CD8-positive, alpha-beta T cell (primary cell): ENCODE measurements at places on chromosomes 4 and X.

DNA sequence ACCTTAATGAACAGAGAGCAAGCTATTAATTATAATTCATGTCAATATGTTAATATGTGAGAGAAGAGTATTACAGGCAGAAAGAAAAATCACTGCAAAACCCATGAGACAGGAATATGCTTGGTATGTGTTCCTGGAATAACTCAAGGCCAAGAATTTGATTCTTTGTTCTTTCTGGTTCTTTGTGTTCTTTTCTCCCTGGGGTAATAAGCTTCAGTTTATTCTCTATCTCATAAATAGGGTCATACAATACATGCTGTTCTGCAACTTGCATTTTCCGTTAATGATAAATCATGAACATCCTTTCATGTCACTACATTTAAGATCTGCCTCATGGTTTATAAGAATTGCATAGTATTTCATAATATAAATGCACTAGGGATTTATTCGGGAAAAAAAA lies 16.8 kb upstream of the THOC2 start:
- DNase-seq = no peak

DNA sequence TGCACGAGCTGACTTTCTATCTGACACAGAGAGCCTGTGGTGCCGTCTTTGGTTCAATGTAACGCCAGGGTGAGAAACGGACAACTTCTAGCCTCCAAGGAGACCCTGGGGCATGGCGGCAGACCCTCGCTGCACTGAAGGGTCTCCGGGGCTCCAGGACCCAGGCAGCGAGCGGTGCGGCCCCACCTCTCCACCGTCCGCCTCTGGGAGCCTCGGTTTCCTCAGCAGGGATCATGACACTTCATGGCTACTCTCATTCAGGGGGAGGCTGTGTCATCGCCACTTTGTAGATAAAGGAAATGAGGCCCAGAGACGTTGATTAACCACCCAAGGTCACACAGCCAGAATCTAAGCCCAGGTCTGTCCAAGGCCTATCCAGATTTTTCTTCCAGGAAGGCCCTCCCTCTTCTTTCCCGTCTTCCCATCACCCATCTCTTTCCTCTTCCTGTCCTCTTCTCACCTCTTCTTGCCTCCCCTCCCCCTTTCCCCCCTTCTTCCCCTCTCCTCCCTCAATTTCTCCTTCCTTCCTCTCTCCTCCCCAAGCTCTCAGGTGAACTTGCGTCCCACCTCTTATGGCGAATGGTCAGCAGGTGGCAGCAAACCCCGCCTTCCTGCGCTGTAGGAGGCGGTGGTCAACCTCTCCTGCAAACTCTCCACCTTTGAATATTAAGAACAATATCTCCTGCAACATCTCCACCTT lies 69.3 kb upstream of the HMX1 start:
- no peak for DNase-seq

GRCh38 chr4:6608758-6609414 lies 31.6 kb upstream of the MRFAP1 start:
- DNase-seq = no peak

- DNase-seq = no peak
Measured at GRCh38 chrX:150929058-150929457, 30.6 kb upstream of the CD99L2 start.

DNA sequence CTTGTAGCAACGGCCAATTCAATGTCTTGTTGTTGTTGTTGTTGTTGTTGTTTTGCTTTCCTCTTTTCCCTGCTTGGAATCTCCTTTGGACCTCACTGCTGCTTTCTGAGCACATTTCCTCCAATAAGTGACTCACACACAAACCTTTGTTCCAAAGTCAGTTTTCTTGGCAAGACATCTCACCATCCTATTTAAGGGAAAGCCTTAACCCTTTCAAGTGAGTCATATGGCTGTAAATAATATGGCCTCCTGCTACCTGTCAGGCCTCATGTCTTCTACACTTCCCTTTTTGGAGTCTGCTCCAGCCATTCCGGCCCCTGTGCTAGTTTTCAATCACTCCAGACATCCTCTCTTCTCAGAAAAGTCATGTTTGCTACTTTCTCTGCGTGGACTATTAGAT lies 79.5 kb upstream of the MAGEB10 start:
- no peak for DNase-seq

GRCh38 chr4:66565801-66566200 lies 895.5 kb upstream of the EPHA5 start:
- DNase-seq = no peak

GRCh38 chr4:165994701-165995100 lies 121.7 kb downstream of the TLL1 start:
- DNase-seq = no peak

DNA sequence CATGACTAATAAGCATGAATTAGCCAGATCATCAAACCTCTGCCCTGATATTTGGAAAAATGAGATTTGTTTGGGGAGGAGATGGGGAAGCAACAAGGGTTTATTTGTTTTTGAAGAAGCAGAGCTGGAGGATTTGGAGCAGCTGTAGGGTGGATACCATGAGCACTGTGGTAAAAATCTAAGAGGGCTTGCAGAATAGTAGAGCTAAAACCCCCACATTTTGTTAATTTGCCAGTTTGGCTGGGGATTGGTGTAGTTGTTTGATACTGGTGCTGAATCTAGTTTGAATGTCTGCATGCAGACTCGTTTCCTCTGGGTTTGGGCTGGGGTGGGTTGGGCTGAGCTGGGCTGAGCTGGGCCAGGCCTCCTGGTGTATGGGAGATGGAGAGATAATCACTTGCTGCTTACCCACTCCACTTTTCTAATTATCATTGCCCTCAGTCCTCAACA lies 43.7 kb downstream of the SMAD1 start:
- no peak for DNase-seq

GRCh38 chrX:155001873-155002272 lies 20.6 kb downstream of the F8 start:
- DNase-seq = no peak

GRCh38 chr4:33959519-33959918 lies 2284.8 kb downstream of the ARAP2 start:
- DNase-seq = no peak

DNA sequence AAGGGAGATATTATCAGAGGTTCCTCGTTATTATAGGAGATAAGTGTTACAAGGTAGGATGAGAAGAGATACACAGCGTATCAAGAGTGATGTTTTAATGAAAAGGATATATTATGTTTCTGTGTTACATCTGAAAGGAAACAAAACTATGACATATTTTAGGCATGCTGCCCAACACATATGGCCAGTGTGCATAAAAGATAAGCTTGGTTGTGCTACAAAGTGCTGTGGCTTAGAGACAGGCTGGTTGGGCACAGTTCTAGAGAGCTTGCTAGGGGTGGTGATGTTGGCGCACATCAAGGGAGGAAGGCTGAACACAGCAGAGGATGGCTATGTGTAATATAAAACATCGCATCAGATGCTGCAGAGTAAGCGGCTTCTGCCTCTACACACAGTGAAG lies 42.4 kb downstream of the TRAM1L1 start:
- DNase-seq = no peak

DNA sequence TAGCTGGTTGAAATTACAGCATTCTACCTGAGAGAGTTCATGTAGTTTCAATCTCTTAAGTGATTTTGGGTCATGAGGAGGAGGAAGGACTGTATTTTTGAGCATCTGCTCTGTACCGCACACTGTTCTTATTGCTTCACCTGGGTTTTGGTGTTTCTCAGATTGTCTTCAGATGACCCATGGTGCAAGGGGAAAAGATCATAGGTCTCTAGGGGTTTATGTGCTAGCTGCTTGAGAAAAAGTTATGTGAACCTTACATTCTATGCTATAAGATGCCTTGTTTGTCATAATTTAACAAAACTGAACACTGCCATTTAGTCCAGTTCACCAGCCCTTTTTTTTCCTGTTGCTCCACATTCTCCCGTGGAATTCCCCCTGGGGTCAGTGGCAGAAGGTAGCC lies 60.4 kb downstream of the PDK3 start:
- DNase-seq = no peak

DNA sequence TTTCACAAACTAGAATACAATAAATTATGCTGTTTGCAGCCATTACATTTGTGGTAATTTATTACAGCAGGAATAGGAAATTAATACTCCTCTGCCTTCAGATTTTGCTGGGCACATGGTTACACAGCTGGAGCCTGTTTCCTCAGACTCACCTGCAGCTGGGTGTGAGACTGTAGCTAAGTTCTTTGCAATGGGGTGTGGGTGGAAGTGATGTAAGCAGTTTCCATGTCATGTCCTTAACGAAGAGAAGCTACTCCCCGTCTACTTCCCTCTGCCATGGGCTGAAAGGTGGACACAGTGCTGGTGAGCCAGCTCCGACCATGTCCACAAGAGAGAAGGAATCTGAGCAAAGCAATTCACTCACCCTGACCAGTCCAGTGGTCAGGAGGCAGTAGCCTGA lies 18.2 kb downstream of the SH3KBP1 start:
- DNase-seq = no peak

DNA sequence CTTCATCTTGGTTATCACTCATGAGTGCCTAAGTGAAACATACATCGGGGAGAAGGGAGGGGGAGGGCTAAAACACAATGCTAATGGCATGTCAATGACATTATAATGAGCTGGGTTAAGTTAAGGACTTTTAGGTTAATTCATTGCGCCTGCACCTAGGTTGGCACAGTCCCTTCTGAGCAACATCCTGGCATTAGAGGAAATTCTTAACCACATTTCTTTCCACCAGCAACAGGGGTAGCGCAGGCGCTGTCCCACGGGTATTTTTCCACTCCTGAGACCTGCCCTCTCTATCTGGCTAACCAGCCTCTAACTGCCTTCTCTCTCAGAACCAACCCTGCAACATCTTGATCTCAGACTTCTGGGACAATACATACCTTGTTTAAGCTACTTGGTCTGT lies 39.0 kb upstream of the PROM1 start:
- no peak for DNase-seq

DNA sequence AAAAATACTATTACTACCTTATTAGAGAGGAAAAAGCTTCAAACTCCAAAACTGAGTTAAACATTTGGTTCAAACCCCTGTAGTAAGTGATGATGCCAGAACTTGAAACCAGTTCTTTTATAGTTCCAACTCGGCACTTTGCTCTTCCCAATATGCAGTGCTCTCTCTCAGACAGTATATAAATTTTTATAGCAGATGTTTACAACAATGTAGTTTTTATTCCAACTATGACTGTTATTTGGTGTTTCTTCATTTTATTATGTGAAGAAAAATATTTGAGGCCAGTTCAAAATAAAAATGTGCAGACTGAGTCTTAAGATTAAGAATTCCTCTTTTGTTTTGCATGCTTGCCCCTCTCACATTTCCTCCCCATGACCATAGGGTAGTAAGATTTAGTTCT lies 2.9 kb upstream of the PPP4R3C start:
- no peak for DNase-seq

- DNase-seq = no peak
Measured at GRCh38 chrX:70166601-70167590, 10.4 kb upstream of the DGAT2L6 start.

- no peak for DNase-seq
Measured at GRCh38 chrX:40310016-40310415, 212.3 kb upstream of the BCOR start.

DNA sequence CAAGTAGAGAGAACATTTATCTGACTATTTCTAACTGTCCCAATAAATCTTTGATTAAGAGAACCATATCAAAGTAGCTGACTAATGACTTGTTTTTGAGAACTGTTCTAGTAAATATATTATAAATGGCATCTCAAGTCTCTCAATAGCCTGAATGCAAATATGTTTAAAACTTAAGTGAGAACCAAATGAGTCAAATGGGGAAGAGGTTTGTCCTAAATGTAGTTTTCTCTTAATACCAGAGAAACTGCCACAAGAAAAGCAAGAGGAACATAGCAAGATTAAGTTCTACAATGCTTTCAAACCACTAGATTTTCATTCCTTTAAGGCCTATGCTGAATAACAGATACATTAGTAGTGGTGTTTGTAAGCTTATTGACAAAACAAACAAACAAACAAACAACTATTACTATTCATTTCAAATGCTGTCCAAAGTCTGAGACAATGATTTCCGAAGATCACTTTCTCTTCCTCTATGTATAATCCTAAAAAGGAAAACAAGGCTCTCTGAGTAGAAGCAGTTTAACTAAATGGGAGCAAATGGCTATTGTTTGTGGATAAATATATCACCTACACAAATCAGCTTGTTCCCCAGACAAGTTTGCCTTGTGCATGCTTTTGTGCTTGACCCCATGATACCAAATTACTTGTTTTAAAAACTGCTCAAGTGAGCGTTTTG lies 408.4 kb upstream of the EMCN start:
- DNase-seq = no peak

GRCh38 chr4:87901422-87901992 lies 68.7 kb downstream of the MEPE start:
- DNase-seq = no peak

GRCh38 chr4:89640620-89641366 lies 196.2 kb downstream of the SNCA start:
- DNase-seq = peak; percentile 5

- DNase-seq = no peak
Measured at GRCh38 chr4:30837131-30837539, 117.0 kb downstream of the PCDH7 start.

- no peak for DNase-seq
Measured at GRCh38 chr4:117550085-117550484, 464.7 kb upstream of the TRAM1L1 start.

DNA sequence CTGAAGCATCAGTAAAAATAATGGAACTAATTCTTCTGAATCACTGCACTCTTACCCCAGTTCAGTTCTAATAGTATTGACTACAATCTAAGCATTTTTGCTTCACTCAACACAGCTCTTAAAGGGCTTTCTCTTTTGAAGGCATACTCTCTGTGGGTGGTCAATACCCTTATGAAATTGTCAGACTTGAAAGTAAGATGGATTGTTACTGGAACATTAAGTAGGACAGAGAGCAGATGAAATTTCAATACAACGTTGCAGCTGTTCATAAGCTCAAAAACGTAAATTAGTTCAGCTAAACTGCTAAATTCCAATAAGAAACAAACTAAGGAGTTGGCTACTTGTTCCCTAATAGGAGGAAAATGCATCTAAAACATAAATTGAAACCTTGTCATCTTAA lies 352.3 kb upstream of the TENM3 start:
- DNase-seq = no peak

GRCh38 chr4:177699365-177700213 lies 257.4 kb upstream of the AGA start:
- no peak for DNase-seq

DNA sequence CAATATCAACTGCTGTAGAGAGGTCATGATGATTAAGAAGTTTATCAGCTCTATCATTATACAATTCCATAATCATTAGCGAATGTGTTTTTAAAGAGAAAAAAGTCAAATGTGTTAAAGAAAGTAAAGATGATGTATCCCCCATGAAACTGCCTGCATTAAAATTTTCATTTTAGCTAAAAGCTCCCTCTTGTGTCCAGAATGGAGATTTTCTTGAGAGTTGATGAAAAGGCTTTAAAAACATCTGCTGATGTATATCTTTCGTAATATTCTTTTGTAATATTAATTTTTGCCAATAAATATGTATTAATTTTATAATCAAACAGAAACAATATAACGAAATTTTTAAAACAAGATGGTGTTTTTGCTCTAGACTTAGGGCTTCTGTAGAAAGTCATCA lies 52.1 kb upstream of the LHFPL1 start:
- peak; percentile 2 for DNase-seq

GRCh38 chr4:124708517-124709300 lies 3.8 kb downstream of the ANKRD50 start:
- DNase-seq = no peak
